Stomach (tissue), 19 donors: ENCODE measurements at places on chromosomes 5 and 9. TPM values are rescaled to one million over a fixed set of nuclear protein-coding genes. Genes with fewer than 3 reads are reported as not detected.

The SPINK13 gene
- not detected for polyA plus RNA-seq

GRCh38 chr9:25702536-25702935 lies 24.3 kb upstream of the TUSC1 start:
- DNase-seq = no peak

The SLC6A18 gene
- not detected for polyA plus RNA-seq

The FOXD4 gene
- 0.25 TPM for polyA plus RNA-seq

GRCh38 chr5:172691886-172692285 lies 50.8 kb downstream of the NEURL1B start:
- no peak for DNase-seq

- DNase-seq = no peak
Measured at GRCh38 chr9:18866121-18866831, 166.7 kb downstream of the SAXO1 start.
